Keratinocyte (primary cell): ENCODE measurements at places on chromosomes 4 and X.

DNA sequence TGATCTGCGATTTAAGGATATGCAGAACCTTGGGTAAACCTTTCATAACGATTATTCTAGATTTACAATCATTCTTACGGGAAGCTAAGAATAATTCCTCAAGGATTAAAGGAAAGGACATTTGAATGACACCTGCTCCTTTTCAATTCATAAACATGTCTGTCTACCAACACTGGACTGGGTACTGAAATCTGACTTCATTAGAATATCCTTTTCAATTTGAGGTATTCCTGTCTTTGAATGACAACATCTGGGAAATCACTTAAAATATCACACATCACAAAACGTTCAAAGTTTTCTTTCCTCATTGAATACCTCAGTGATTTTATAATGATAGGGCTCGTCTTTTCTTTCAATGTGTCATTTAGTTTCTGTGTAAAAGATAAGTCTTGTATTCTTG, 87.7 kb downstream of the CFAP47 start:
- no peak overlapping the region for H3K27ac ChIP-seq
- H3K4me1 ChIP-seq = no peaks in the 10 kb centered on the region
- H3K27me3 ChIP-seq = no peaks in the 10 kb centered on the region

- no peak for DNase-seq
- no peak overlapping the region for H3K27ac ChIP-seq
- H3K4me1 ChIP-seq = no peaks in the 10 kb centered on the region
- no peaks in the 10 kb centered on the region for H3K27me3 ChIP-seq
- peaks cover 10% of the 10 kb centered on the region for H3K36me3 ChIP-seq
- H3K4me3 ChIP-seq = no peak overlapping the region
Measured at GRCh38 chr4:2647403-2648158, 108.6 kb downstream of the TNIP2 start.

DNA sequence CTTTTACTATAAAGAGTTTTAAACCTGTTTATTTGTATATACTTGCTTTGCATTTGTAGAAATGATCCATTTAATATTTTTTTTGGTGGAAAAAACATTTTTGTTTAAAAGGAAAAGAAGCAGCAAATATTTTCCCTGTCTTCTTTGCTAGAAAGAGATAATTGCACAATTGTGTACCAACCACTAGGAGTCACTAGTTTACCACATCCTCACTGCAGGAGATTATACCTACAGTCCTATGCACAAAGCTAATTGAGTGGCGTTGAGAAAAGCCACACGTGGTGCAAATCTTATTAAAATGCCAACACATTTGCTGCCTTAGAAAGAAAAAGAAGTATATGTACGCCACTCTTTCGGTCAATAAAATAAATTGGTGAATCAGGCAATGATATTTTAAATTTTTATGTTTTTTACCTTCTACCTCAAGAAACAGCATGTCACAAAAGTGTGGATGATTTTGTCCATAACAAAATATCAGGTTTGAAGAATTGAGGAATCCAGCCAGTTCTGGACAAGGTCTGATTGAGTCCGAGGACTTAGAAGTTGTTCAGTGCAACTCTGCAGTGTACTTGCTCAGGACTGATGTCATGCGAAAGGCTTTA, 102.9 kb downstream of the GRXCR1 start:
- no peak overlapping the region for H3K27ac ChIP-seq
- no peak overlapping the region for H3K4me3 ChIP-seq
- H3K36me3 ChIP-seq = no peaks in the 10 kb centered on the region
- no peaks in the 10 kb centered on the region for H3K27me3 ChIP-seq

DNA sequence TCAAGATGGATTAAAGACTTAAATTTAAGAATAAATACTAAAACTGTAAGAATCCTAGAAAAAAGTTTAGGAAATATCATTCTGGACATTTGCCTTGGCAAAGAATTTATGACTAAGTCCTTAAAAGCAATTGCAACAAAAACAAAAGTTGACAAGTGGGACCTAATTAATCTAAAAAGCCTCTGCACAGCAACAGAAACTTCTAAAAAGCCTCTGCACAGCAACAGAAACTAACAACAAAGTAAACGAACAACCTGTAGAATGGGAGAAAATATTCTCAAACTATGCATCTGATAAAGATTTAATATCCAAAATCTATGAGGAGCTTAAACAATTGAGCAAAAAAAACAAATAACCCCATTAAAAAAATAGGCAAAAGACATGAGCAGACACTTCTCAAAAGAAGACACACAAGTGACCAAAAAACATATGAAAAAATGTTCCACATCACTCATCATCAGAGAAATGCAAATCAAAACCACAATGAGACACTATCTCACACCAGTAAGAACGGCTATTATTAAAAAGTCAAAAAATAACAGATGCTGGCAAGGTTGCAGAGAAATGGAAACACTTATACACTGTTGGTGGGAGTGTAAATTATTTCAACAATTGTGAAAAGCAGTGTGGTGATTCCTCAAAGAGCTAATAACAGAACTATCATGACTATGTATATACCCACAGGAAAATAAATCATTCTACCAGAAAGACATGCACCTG, 5.5 kb upstream of the OPRPN start:
- H3K4me3 ChIP-seq = no peak overlapping the region
- H3K27ac ChIP-seq = no peak overlapping the region
- H3K27me3 ChIP-seq = no peaks in the 10 kb centered on the region
- H3K4me1 ChIP-seq = no peaks in the 10 kb centered on the region
- DNase-seq = no peak

- no peaks in the 10 kb centered on the region for H3K27me3 ChIP-seq
- H3K36me3 ChIP-seq = no peaks in the 10 kb centered on the region
- no peak overlapping the region for H3K4me3 ChIP-seq
- no peak overlapping the region for H3K27ac ChIP-seq
- peak; percentile 4 for DNase-seq
Measured at GRCh38 chrX:65985922-65986588, 53.8 kb downstream of the VSIG4 start.

GRCh38 chrX:135536877-135537276, 16.4 kb downstream of the INTS6L start:
- H3K36me3 ChIP-seq = no peaks in the 10 kb centered on the region
- H3K27me3 ChIP-seq = no peaks in the 10 kb centered on the region
- no peak overlapping the region for H3K27ac ChIP-seq

DNA sequence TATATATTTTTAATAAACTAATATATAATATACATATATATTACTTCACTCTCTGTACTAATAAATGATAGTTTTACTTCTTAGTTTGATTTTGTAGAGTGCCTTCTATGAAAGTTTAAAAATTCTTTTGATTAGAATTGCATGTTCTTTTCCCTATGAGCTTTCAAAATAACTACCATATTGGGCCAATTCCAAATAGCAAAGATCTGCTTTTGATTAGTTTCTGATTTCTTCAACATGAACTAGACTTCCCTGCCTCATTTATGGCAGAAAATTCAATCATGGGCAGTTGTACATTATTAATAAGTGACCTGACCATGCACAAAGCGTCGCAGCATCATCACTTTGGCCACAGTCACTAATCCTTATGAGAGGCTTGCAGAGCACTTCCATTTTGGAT, 48.9 kb upstream of the TEX13A start:
- no peaks in the 10 kb centered on the region for H3K4me1 ChIP-seq
- H3K4me3 ChIP-seq = no peak overlapping the region
- no peaks in the 10 kb centered on the region for H3K27me3 ChIP-seq
- DNase-seq = no peak
- no peak overlapping the region for H3K27ac ChIP-seq
- no peaks in the 10 kb centered on the region for H3K36me3 ChIP-seq

GRCh38 chr4:190014771-190015537, 12.1 kb downstream of the FRG2 start:
- no peak for DNase-seq
- H3K4me3 ChIP-seq = no peak overlapping the region
- no peaks in the 10 kb centered on the region for H3K4me1 ChIP-seq

GRCh38 chr4:89438102-89438831, 130.7 kb upstream of the GPRIN3 start:
- no peaks in the 10 kb centered on the region for H3K27me3 ChIP-seq
- H3K36me3 ChIP-seq = no peaks in the 10 kb centered on the region
- no peak overlapping the region for H3K4me3 ChIP-seq
- no peak for DNase-seq

DNA sequence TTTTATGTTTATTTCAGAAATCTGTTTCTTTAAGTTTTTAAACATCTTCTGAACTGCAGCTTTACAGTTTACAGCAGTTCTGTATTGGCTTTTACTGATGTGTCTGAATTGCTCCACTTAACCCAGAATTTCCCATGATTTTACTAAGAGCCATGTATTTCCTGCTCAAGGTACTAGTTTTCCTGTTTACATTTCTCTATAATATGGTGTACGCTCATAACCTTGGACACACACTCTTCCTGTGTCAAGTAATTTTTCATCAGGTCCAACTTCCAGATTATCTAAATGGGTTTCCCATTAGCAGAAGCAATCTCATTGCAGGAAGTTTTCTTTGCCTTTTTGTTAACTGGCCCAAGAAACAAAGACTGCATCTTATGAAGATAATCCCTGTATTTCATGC, 12.3 kb downstream of the ELF2 start:
- H3K4me3 ChIP-seq = no peak overlapping the region
- DNase-seq = no peak
- no peak overlapping the region for H3K27ac ChIP-seq
- H3K27me3 ChIP-seq = no peaks in the 10 kb centered on the region

DNA sequence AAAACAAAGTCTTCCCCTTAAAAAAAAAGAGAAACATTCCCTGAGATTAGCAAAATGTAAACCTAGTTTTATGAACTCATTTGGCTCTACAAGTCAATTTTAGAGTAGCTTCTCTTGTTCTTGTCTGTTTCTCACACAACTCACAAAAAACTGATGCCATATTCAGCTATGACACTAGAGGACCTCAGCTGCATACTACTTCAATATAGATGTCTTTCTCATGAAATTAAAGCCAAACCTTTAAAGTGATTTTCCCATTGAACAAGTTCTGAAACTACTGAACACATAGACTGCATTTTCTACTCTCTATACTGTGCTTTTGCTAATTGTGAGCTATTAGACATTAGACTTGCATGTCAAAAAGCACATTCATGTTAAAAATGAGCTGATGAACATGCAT, 49.8 kb downstream of the TBCK start:
- H3K4me3 ChIP-seq = no peak overlapping the region
- no peak overlapping the region for H3K27ac ChIP-seq
- no peaks in the 10 kb centered on the region for H3K27me3 ChIP-seq
- no peaks in the 10 kb centered on the region for H3K36me3 ChIP-seq
- peaks cover 5% of the 10 kb centered on the region for H3K4me1 ChIP-seq

- DNase-seq = no peak
- H3K36me3 ChIP-seq = no peaks in the 10 kb centered on the region
- no peak overlapping the region for H3K4me3 ChIP-seq
- no peak overlapping the region for H3K27ac ChIP-seq
Measured at GRCh38 chr4:38559374-38559773, 104.6 kb upstream of the KLF3 start.

GRCh38 chr4:83821493-83821892, 285.6 kb downstream of the GPAT3 start:
- no peak overlapping the region for H3K4me3 ChIP-seq
- H3K27me3 ChIP-seq = no peaks in the 10 kb centered on the region
- no peak for DNase-seq
- H3K27ac ChIP-seq = no peak overlapping the region
- no peaks in the 10 kb centered on the region for H3K4me1 ChIP-seq
- H3K36me3 ChIP-seq = no peaks in the 10 kb centered on the region

DNA sequence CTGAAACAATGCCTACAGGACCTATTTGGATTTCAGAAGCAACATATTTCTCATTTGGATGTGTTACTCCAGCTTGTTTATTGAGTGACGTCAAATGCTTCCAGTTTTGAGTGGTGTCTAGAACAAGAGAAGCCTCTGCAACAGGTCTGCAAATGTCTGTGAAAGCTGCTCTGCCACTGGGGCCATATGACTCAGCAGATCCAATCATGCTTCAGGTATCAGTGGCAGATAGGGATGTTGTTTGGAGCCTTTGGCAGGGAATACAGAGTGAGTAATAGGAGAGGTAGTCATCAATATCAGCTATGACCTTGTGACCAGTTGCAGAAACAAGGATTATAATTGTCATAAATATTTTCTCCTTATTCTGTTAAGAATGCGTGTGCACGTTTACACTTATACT, 141.1 kb upstream of the ZXDA start:
- H3K27ac ChIP-seq = no peak overlapping the region
- H3K36me3 ChIP-seq = no peaks in the 10 kb centered on the region
- no peaks in the 10 kb centered on the region for H3K27me3 ChIP-seq
- no peaks in the 10 kb centered on the region for H3K4me1 ChIP-seq

- no peak overlapping the region for H3K4me3 ChIP-seq
- H3K27ac ChIP-seq = no peak overlapping the region
- H3K36me3 ChIP-seq = no peaks in the 10 kb centered on the region
- H3K4me1 ChIP-seq = peaks cover 3% of the 10 kb centered on the region
- no peaks in the 10 kb centered on the region for H3K27me3 ChIP-seq
- DNase-seq = no peak
Measured at GRCh38 chrX:10755439-10756334, 135.3 kb upstream of the MID1 start.

GRCh38 chr4:52780206-52780605, 29.0 kb upstream of the ERVMER34-1 start:
- H3K36me3 ChIP-seq = no peaks in the 10 kb centered on the region
- no peak overlapping the region for H3K27ac ChIP-seq
- H3K4me3 ChIP-seq = no peak overlapping the region
- DNase-seq = no peak
- H3K27me3 ChIP-seq = no peaks in the 10 kb centered on the region
- peaks cover 9% of the 10 kb centered on the region for H3K4me1 ChIP-seq

- no peaks in the 10 kb centered on the region for H3K36me3 ChIP-seq
- no peak overlapping the region for H3K4me3 ChIP-seq
- DNase-seq = no peak
- H3K27me3 ChIP-seq = no peaks in the 10 kb centered on the region
Measured at GRCh38 chr4:89404530-89404929, 96.9 kb upstream of the GPRIN3 start.

DNA sequence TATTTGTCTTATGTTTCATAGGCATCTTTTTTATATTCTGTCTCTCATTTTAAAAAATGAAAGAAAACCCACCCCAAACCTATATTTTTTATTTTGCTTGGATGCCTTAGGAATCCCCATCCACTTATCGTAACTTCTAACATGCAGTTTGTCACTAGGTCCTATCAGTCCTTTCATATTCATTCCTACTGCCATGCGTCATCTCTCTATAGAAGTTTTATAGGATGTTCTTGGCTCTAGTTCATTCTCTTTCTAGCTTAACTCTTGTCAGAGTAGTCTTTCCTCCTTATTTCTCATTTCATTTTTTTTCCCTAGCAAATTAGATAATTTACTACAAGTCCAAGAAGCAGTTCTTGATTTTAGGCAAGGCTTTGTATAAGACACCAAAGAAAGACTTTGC, 92.7 kb downstream of the LARP1B start:
- no peaks in the 10 kb centered on the region for H3K36me3 ChIP-seq
- no peak for DNase-seq
- H3K4me1 ChIP-seq = no peaks in the 10 kb centered on the region
- no peak overlapping the region for H3K4me3 ChIP-seq
- no peak overlapping the region for H3K27ac ChIP-seq
- H3K27me3 ChIP-seq = no peaks in the 10 kb centered on the region
